ENCODE measurements at places on chromosomes 1 and 21.

GRCh38 chr1:25473653-25474225, 43.0 kb downstream of the MACO1 start:
- no peak for DNase-seq

- no peak for DNase-seq
Observed at GRCh38 chr1:182141040-182141439, 79.5 kb upstream of the ZNF648 start.

DNA sequence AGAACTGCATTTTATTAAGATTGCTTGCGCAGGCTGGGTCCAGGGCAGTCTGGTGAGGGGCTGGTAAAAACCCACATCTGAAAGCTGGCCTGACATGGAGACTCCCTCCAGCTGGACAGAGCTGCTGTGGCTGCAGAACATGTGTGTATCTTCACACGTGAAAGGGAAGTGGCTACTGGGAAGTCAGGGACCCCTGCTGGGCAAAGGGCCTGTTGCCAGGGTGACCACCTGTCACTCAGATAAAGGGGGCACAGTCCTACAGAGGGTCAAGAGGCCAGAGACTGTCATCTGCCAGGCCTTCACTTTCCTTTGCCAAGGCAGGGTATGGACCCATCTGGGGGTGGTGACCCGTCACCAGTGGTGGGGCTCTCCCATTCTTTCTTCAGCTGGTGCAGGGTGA, 17.5 kb downstream of the NKAIN1 start:
- no peak for DNase-seq

GRCh38 chr1:30277911-30278310, 445.5 kb downstream of the MATN1 start:
- no peak for DNase-seq

GRCh38 chr1:31961536-31961935, 23.4 kb upstream of the PTP4A2 start:
- no peak for DNase-seq

DNA sequence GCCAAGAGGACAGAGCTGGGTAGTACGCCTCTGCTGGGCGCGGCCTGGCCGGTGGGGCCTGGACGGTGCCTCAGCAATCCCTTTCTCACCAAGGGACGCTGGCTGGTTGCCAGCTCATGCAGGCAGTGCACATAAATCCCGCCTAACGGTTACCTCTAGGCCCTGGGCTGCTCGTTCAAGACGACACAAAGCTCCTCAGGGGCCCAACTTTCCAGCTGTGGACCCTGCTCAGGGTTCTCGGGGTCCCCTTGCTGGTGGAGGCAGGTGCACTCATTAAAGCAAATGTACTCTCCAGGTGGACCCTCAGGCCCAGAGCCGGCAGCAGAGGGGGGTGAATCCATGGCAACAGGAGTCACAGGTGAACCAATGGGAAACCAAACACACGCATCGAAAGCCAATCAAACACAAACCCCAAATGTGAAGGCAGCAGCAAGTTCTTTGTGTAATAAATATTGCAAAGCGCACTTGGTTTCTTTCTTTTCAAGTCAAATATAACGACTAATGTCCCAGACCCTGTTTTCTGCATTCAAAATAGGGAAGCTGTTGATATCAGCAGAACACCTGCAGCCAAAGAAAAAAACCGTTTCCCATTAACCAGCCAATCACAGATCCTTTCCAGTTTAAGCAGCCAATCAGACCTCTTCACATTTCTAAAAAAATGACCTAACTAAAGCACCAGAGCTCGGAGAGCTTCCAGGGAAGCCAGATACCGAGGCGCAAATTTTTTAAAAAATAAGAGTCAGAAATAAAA, 26.1 kb upstream of the CLSTN1 start:
- no peak for DNase-seq

All from NCI-H774 (cell line).